NCI-H2029 (cell line): ENCODE measurements at places on chromosomes 11 and 22.

GRCh38 chr11:77136074-77136473 is 8.0 kb downstream of the MYO7A start:
- DNase-seq: no peak

DNA sequence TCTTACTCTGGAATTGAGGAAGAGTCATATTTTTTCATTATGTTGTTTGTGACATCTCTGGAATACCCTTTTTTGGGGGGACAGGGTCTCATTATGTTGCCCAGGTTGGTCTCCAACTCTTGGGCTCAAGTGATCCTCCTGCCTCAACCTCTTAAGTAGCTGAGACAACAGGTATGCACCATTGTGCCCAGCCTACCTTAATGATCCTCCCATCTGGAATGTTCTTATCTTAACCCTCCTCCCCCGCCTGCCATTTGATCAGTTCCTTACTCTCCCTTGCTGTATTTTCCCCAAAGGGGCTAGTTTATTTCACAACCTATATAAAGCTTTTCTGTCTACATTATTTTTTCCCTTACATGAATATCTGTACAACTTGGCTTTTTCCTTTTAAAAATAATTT is 594.7 kb downstream of the METTL15 start:
- DNase-seq: no peak

DNA sequence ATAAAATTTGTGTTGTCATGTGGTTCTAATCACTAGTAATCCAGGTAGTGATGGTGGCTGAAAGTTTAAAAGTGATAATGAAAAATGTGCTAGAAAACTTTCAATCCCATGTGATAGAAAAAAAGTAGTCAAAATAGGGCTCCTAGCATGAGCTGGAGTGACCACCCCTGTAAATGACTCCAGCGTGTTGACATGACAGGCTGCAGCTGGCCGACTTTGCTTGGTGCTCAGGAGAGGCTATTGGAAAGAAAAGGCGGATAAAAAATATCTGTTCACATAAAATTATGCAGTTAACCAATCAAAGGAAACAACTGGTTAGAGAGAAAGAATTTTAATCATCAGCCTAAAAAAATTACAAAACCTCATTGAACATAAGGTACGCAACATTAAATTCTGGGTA is 16.9 kb upstream of the MTCH2 start:
- no peak for DNase-seq

GRCh38 chr11:102493524-102493923 is 37.0 kb downstream of the MMP7 start:
- no peak for DNase-seq

- peak; percentile 74 for DNase-seq
Measured at GRCh38 chr11:128956401-128957201, 13.9 kb upstream of the TP53AIP1 start.

GRCh38 chr11:14012846-14013245 is 50.3 kb downstream of the SPON1 start:
- DNase-seq: no peak

DNA sequence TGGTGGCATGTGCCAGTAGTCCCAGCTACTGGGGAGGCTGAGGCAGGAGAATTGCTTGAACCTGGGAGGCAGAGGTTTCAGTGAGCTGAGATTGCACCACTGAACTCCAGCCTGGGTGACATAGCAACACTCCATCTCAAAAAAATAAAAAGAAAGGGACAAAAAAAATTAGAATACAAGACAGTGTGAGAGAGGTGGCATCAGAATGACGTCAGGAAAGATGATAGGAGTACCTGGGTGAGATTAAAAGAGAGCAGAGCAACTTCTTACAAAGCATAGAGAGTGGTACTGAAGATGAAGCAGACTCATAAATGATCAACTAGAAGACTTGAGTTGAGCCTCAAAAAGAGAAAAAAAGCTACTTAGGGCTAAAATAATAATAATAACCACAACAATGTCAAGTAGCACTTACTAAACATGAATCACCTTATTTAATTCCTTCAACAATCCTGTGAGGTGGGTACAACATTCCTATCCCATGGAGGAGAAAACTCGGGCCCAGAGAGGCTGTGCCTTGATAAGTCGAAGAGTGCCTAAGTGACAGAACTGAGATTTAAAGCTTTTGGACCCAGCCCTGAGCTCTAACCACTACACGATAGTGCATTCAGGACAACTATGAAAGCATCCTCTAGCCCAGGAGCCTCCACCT is 5.2 kb upstream of the SLN start:
- no peak for DNase-seq
